Inflammatory macrophage (primary cell): ENCODE measurements at places on chromosomes 5 and 9.

- no peak for DNase-seq
These were observed 978 bp downstream of the CFAP157 start for GRCh38 chr9:127707766-127708165.

- DNase-seq, result no peak
These were observed 39.7 kb downstream of the RAPGEF6 start for GRCh38 chr5:131595088-131596033.

DNA sequence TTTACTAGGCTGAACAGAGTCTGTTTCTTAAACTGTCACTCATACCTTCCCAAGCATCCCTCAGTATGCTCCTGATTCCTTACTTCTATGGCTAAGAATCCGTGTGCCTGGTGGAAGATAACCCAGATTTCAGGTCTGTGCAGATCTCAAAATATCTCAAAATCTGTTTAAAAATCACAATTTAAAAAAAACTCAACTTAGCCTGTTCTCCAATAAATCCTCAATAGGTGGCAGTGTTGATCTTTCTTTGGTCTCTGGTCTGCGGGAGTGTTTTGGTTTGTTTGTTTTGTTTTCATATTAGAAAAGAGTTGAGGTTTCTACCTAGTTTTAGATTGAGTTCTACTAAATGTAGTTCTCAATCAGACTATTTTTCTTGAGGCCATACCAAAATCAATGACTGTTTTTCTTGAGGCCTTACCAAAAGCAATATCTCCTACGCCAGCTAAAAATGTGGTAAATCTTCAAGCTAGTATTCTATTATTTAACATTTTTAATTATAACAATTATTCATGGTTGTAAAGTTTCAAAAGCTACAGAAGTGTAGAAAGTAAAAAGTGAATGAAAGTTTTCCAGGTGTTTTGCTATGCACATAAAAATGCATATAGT lies 57.9 kb downstream of the TGFBR1 start:
- DNase-seq, result peak; percentile 50

DNA sequence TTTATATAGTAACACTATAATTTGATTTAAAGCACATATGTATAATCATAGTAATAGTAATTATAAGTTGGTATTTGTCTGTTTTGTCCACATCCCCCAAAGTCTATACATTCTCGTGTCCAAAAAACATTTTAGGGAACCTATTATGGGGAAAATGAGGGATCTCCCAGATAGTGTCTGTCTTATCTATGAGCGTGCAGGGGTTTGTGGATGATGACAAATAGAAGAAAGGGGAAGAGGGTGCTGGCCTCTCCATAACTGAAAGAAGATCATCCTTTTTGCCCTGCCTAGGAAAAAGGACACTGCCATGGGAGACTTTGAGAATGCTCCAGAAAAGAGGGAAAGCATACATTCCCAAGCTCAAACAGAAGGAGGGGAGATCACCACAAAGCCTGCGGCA lies 45.3 kb downstream of the C5orf22 start:
- DNase-seq, result peak; percentile 3

GRCh38 chr5:123095798-123096120 lies 6.7 kb downstream of the PRDM6 start:
- DNase-seq, result no peak

DNA sequence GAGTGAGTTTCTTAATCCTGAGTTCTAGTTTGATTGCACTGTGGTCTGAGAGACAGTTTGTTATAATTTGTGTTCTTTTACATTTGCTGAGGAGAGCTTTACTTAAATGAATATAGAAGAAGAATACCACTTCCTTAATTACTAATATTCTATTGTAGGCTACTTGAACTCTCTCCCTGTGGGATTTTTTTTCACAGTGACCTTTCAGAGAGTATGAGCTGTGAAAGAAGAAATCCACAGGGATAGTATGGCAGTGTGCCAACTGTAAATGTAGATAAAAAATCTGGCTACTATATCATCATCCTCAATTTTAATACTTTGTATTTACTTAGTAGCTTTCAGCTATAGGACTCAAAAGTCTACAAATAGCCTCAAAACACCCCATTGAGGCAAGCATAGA lies 67.3 kb downstream of the COMMD10 start:
- no peak for DNase-seq
